Sigmoid colon (tissue), 7 donors: ENCODE measurements at places on chromosomes 3 and 15. TPM values are rescaled to one million over a fixed set of nuclear protein-coding genes. Genes with fewer than 3 reads are reported as not detected.

DNA sequence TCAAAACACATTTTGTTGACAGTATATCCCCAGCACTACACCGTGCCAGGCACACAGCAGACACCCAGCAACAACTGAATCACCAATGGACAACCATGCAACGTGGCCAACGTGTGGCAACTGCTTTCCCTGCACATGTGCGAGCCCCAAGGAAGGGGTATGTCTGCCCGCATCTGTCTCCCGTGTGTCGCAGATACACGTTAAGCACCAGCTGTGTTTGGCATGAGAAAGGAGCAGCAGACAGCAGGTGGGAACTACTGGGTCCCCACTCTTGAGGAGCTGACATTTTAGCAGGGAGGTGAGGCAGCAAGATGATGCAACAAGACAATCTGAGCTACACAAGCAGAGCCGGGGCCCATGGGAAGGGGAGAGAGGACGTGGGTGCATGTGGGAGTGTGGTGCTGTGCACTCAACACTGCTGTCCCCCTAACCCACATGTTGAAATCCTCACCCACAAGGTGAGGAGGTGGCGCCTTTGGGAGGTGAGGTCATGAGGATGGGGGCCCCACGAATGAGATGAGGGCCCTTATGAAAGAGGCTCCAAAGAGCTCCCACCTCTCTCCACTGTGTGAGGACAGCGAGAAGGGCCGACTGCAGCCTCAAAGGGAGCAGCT, 56.2 kb downstream of the ROPN1B start:
- H3K4me1 ChIP-seq, result peaks cover 9% of the 10 kb centered on the region
- no peak overlapping the region for H3K4me3 ChIP-seq
- no peak for DNase-seq
- H3K27ac ChIP-seq, result no peak overlapping the region
- peaks cover 8% of the 10 kb centered on the region for H3K36me3 ChIP-seq
- H3K27me3 ChIP-seq, result no peaks in the 10 kb centered on the region

GRCh38 chr3:112718516-112718915, 77.6 kb upstream of the CCDC80 start:
- no peak for DNase-seq
- no peak overlapping the region for H3K4me3 ChIP-seq
- no peak overlapping the region for H3K27ac ChIP-seq
- no peaks in the 10 kb centered on the region for H3K4me1 ChIP-seq
- H3K27me3 ChIP-seq, result no peaks in the 10 kb centered on the region
- H3K36me3 ChIP-seq, result no peaks in the 10 kb centered on the region

DNA sequence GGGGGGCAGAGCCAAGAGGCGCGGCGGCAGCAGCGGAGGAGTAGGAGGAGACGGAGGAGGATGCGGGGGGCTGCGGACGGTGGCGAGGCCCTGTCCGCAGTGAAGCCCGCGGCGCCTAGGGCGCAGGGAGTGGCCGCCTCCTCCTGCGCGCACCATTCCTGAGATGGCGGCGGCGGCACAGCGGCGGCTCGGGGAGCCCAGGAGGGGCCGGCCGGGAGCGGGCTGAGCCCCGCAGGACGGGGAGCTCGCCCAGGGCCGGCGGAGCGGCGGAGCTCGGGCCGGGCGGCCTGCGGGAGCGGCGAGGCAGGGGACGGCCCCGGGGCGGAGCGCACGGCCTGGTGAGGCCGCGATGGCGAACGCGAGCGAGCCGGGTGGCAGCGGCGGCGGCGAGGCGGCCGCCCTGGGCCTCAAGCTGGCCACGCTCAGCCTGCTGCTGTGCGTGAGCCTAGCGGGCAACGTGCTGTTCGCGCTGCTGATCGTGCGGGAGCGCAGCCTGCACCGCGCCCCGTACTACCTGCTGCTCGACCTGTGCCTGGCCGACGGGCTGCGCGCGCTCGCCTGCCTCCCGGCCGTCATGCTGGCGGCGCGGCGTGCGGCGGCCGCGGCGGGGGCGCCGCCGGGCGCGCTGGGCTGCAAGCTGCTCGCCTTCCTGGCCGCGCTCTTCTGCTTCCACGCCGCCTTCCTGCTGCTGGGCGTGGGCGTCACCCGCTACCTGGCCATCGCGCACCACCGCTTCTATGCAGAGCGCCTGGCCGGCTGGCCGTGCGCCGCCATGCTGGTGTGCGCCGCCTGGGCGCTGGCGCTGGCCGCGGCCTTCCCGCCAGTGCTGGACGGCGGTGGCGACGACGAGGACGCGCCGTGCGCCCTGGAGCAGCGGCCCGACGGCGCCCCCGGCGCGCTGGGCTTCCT, at the start of gene GPR27:
Gene GPR27 (plus strand): TSS at position 155 of the 909 bp plus-strand sequence. CDS start 195 bp downstream, at position 350.
- peaks cover 8% of the 10 kb centered on the region for H3K4me1 ChIP-seq
- H3K4me3 ChIP-seq, result peak within 1 kb of the TSS; percentile 24
- no peaks in the 10 kb centered on the region for H3K36me3 ChIP-seq
- no peak for DNase-seq
- no peak within 1 kb of the TSS for H3K27ac ChIP-seq

DNA sequence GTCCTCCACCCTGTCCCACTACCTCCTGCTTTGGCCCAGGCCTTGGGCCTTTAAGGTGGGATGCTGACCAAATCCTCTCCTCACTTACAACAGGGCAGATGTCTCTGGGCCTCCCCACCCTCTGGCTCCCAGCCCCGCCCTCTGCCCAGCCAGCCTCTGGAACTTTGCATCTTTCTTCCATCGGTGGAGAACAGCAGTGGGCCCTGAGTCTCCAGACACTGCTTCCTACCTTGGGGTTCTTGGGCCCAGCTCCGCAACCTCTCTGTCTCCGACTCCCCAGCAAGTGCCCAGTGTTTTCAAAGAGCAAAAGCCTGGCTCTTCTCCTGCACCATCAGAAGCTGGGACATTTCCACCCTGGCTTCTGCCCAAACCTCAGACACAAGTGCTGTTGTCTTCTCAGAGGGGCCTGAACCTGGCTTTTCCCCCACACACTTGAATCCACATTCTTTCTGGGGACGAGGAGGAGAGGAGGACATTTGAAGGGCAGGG, 33.1 kb downstream of the MRAS start:
- peak overlapping the region; percentile 85 for H3K27ac ChIP-seq
- H3K27me3 ChIP-seq, result no peaks in the 10 kb centered on the region
- peak; percentile 81 for DNase-seq
- no peaks in the 10 kb centered on the region for H3K36me3 ChIP-seq
- peaks cover 29% of the 10 kb centered on the region for H3K4me1 ChIP-seq

FYCO1 gene
- total RNA-seq, result 76.7 TPM

- H3K36me3 ChIP-seq, result no peaks in the 10 kb centered on the region
- DNase-seq, result no peak
- H3K4me3 ChIP-seq, result no peak overlapping the region
- no peaks in the 10 kb centered on the region for H3K4me1 ChIP-seq
These were observed 27.2 kb downstream of the IQSEC1 start for GRCh38 chr3:13045904-13046568.
